Activated T-cell treated with anti-CD3 and anti-CD28 coated beads, Interleukin-2, amount 50 U/mL, for 1 hour (primary cell): ENCODE measurements at places on chromosomes 7 and 10.
A peak's percentile ranks its signal among the peaks of the same experiment; 100 is the strongest.

DNA sequence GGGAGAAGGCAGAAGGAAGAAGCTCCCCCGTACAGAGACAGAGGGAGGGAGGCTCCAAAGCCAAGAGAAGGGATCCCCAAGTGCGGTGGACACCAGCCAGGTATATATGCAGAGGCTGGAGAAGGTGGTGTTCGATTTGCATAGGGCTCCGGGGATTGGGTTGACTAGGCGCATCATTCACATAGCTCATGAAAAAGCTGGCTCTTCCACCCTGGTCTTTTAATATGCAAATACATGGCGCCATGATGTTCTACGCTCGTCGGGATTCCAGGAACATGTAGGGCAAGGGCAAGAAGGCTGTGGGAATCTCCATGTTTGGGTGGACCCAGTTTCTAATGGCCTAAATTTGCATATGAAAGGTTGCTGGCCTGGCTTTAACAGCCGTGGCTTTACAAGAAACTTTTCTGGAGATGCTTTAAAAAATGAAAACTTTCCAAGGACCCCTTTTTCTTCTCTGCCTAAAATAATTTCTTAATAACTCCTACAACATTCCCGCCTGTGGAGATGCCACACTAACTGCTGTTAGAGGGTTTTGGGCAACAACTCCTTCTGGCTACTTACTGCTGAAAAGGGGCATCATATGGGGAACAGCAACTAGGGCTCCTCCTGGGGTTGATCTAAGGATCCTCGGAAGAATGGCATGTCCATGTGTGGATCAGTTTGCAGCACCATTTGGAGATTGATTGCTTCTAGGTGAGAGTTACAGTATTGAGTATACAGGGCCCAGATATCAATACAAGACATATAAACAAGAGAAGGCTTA lies 28.3 kb downstream of the C1GALT1 start:
- no peak for DNase-seq

DNA sequence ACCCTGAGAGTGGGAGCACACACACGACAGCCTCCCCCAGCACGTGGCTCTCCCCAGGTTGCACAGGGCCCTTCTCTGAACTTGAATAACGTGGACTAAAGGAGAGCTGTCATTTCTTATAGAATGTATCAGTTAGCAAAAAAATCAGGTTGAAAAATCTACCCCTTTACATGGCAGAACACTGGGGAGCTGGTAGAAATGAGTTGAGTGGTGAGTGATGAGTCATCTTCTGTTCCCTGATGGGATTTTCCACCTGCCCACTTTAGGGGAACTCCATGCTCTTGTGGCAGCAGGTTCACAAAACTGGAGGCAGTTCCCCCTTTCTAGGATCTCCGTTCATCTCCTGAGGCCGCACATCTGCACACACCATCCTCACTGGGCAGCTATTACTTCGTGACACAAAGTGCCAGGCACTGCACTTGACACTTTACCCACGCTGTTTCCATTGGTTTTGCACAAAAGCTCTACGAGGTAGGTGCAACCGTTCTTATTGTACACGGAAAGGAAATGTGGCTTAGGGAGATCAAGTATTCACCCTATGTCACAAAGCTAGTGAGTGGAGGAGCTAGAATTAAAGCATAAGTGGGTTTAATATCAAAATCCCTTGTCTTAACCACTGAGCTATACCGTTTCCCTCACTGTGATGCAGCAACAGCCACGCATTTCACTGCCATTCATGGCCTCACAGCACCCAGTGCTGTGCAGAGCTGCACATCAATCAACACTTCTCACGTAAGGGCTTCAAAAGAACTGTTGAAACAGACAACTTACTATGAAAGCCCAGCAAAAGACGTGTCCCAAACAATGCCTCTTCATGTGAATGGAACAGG lies 80.2 kb downstream of the RNF216 start:
- peak; percentile 63 for DNase-seq

DNA sequence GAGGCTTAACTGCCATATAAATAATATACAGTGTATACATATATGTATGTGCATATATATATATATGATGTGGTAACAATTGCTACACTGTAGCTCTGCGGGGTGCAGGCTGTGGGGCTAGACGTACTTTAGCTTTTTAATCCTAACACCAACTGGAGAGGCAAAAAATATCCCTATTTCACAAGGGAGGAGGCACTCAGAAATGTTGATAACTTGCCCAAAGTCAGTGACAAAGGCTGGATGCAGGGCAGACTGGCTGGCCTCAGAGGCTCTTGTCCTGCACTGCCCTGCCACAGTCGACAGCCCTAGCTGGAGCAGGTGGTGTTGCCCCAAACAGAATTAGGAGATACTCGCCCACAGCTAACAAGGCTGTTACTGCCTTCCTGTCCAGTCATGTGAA lies 1.5 kb upstream of the RELN start:
- DNase-seq = no peak

GRCh38 chr10:133135116-133135465 lies 24.9 kb upstream of the KNDC1 start:
- no peak for DNase-seq

GRCh38 chr7:30363778-30364563 lies 79.6 kb downstream of the ZNRF2 start:
- DNase-seq = no peak

DNA sequence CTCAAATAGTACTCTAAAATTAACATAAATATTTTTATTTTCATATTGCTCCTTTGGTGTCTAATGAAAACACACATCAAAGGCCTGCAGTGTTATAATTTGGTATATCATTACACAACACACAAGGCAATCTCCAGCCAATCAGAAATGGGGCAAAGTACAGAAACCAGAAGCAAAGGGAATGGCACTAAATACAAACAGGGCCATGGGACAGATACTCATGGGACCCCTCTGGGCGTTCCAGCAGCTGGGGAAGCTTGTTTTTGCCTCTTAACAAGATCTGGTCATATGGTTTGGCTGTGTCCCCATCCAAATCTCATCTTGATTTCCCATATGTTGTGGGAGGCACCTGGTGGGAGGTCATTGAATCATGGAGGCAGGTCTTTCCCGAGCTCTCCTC lies 551.8 kb upstream of the NRP1 start:
- no peak for DNase-seq

GRCh38 chr7:142669074-142669654 lies 80.1 kb upstream of the PRSS1 start:
- DNase-seq = no peak

GRCh38 chr10:104077247-104077646 lies 8.4 kb downstream of the COL17A1 start:
- DNase-seq = no peak

DNA sequence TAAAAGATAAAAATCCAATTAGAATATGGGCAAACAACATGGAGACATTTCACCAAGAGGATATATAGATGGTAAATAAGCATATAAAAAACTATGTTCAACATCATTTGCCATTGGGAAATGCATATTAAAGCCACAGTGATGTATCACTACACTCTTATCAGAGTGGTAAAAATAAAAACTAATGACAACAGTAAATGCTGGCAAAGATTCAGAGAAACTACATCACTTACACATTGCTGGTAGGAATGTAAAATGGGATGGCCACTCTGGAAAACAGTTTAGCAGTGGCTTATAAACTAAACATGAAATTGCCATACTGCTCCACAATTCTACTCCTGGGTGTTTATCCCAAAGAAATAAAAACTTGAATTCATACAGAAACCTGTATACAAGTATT lies 59.2 kb downstream of the CROT start:
- no peak for DNase-seq

DNA sequence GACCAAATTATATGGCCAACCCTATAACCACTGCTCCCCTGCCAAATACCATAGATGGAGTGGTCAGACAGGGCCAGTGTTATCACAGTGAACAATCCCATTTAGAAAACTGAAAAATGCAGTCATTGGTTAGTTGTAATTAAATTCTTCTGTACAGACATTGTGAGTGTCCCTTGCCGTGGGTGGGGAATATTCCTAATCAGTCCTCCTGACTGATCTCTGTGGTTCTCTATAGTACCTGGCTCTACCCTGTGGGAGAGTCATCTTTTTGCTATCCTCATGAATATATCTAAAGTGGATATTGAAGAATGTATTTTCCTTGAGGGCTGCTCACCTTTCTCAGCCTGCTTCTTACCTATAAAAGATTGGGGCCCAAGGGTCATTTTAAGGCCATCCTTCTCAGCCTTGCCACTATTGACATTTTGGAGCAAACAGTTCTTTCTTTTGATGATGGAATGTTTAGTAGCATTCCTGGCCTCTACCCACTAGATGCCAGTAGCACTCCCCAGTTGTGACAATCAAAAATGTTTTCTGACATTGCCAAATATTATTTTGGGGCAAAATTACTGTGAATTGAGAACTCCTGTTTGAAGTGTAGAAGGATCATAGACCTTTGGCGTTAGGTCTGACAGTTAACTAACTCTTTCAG lies 110.2 kb downstream of the MAPK8 start:
- DNase-seq = no peak

- DNase-seq = no peak
Measured at GRCh38 chr7:103533761-103534160, 87.8 kb upstream of the SLC26A5 start.

- DNase-seq = no peak
Measured at GRCh38 chr10:71974489-71975021, 10.4 kb downstream of the CHST3 start.

GRCh38 chr10:29926693-29927048 lies 132.7 kb downstream of the JCAD start:
- no peak for DNase-seq

DNA sequence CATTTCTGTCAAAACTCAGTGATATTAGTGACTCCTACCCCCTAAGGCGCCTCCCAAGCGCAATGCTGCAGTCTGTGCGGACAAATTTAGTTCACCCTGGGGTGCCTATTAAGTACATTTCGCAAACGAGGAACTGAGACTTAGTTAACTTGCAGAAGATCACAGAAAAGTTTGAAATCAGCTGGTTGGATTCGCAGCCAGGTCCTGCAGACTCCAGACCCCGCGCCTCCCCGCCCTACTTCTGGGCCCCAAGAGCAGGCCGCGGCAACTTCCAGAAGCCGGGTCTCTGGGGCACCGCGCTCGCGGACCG lies 588 bp downstream of the CYREN start:
- DNase-seq = no peak

GRCh38 chr7:131455001-131455400 lies 101.4 kb downstream of the PODXL start:
- DNase-seq = no peak

GRCh38 chr10:17348501-17349349 lies 105.7 kb downstream of the ST8SIA6 start:
- DNase-seq = no peak

DNA sequence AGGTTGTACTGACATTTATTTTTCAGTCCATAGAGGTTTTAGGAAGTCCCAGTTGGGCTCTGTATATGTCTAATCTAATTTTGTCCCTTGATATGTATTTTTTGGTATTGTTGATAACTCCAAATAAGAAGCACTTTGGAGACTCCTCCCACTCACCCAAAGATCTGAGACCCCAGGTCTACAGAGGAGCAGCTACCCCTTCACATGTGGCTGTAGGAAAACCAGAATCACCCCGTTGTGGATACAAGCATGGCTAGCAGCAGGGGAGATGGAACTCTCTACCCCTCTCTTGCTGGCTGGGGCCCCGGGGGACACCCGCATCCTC lies 9.4 kb downstream of the HHEX start:
- DNase-seq = no peak

GRCh38 chr7:17822547-17823173 lies 117.6 kb downstream of the SNX13 start:
- DNase-seq = no peak

- DNase-seq = no peak
Measured at GRCh38 chr7:155963356-155963755, 151.1 kb upstream of the SHH start.

- no peak for DNase-seq
Measured at GRCh38 chr7:128841171-128841690, 11.0 kb downstream of the FLNC start.

- no peak for DNase-seq
Measured at GRCh38 chr7:18978108-18978495, 139.3 kb downstream of the TWIST1 start.

GRCh38 chr10:1036341-1036791 lies 10.7 kb upstream of the IDI2 start:
- DNase-seq = peak; percentile 40

DNA sequence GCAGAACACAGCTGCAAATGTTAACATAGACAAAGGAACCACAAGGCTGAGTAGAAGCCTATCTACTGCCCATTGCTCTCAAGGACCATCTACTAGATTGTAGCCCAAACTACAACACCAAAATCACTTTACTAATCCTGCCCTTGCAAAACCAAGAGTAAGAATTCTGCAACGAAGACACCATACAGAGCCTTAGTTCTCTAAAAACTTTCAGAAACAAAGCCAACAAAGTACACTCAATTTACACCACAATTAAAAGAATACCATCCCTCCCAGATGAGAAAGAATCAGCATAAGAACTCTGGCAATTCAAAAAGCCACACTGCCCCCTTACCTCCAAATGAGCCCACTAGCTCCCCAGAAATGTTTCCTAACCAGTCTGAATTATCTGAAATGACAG lies 294.3 kb downstream of the CTNNA3 start:
- no peak for DNase-seq

DNA sequence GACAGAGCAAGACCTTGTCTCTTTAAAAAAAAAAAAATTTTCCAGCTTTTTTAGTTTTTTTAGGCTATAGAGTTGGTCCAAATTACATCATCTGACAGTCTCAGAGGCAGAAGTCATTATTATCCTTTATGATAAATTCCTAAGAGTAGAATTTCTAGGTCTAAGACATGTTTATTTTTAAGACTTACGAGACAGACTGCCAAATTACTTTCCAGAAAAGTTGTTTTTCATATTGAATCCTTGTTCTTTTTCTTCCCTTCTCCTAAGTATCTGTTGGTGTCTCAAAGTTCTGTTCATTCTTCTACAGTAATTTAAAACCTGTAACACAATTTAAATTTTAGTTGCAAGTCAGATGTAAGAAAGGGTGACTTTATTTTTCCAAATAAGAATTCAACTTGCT lies 421.4 kb downstream of the GALNT17 start:
- DNase-seq = no peak

- DNase-seq = no peak
Measured at GRCh38 chr7:17408245-17408903, 109.9 kb downstream of the AHR start.

DNA sequence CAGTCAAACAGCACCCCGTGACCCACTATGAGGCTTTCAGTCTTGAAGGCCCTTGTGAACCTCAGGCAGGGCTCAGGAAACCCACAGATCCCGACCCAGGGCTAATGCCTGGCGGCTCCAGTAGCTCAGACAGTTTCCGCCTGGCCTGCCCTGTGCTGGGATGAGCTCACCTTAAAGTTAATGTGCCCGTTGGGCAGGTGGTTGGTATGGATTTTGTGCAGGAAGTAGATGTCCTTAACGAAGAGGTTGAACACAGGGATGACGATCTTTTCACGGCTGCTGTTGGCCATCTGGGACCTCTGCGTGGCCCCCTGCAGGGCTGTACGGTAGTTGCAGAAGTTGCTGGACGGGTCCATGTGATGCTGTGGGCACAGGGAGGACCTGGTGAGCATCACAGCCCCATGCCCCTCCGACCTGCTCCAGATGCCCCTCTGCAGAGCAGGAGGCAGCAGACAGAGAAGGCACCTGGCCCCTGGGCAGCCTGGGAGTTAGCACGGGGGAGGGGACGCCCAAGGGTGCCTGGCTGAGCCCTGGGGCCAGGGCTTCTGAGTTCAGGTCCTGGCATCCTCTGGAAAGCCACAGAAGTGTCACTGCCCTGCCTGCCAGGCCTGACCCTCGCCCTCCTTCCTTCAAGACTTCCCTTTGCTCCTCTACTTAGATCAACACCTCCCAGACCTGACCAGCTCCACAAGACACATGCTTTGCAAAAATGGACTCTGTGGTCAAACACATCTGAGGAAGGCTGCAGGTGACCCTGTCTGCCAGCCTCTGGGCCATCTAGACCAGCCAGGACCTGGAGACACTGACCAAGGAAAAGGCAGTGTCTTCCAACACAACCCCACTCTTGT lies 59.8 kb downstream of the CSGALNACT2 start:
- DNase-seq = no peak

- no peak for DNase-seq
Measured at GRCh38 chr10:115662422-115662821, 569.3 kb downstream of the ATRNL1 start.
